ENCODE measurements at places on chromosomes 4 and X.

- DNase-seq: no peak
These were observed 31.0 kb downstream of the XK start for GRCh38 chrX:37716602-37717001.

- no peak for DNase-seq
These were observed 318.0 kb upstream of the TAPT1 start for GRCh38 chr4:16544251-16544721.

- peak; percentile 51 for DNase-seq
These were observed 38.0 kb upstream of the COX7B2 start for GRCh38 chr4:46946919-46947536.

DNA sequence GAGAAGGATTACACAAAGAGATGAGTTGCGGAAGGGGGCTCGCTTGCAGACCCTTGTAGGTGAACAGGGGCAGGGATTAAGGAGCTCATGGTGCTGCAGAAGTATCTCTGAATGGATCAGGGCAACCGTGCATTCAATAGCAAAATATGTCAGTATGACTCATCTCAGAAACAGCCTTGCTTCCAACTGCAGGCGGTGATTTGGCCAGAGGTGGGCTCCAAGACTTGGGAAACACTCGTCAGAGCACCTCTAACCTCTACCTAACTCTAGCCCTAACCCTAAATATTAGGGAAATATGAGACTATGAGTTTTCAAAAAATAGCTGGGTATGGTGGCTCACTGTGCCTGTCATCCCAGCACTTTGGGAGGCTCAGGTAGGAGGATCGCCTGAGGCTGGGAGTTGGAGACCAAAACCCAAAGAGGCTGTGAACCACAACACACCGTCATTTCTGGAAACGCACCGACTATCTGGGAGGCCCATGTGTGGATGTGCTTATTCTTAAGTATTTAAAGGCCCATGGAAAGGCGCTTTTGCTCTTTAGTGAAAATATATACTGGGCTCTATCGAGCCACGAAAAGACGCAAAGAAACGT, 102.6 kb downstream of the DHRSX start:
- DNase-seq: no peak

DNA sequence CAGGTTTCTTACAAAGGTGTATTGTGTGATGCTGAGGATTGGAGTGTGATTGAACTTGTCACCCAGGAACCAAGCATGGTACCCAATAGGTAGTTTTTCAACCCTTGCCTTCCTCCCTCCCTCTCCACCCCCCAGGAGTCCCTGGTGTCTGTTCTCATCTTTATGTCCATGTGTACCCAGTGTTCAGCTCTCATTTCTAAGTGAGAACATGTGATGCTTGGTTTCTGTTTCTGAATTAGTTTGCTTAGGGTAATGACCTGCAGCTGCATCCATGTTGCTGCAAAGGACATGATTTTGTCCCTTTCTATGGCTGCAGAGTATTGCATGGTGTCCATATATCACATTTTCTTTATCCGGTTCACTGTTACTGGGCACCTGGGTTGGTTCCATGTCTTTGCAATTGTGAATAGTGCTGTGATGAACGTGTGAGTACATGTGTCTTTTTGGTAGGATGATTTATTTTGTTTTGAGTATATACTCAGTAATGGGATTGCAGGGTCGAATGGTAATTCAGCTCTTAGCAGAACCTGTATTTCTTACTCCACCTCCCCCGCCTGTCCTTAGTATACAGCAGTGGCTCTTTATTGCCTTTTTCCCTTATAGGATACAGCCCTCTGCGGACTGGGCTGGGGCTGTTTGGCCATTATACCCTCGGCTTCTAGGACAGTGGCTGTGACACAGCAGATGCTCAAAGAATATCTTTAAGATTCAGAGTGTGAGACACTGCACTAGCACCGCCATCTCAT, 145.4 kb downstream of the PTTG2 start:
- no peak for DNase-seq

DNA sequence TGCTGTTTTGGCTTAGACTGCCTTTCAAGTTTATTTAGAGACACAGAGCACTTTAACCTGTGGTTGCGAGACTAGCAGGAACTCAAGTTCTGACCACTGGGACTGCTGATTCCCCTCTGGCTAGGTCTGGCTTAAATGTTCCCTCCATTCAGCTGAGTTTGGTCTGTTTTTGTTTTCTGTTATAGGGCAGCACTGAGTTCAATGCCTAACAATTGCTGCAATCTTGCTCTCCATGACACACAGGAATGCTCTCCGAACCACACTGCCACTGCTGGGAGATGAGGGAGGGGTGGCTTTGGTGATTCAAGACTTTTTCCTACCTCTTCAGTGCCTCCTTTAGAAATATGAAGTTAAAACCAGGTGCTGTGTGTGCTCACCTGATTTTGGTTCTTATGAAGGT, 106.3 kb upstream of the EOLA2 start:
- no peak for DNase-seq

DNA sequence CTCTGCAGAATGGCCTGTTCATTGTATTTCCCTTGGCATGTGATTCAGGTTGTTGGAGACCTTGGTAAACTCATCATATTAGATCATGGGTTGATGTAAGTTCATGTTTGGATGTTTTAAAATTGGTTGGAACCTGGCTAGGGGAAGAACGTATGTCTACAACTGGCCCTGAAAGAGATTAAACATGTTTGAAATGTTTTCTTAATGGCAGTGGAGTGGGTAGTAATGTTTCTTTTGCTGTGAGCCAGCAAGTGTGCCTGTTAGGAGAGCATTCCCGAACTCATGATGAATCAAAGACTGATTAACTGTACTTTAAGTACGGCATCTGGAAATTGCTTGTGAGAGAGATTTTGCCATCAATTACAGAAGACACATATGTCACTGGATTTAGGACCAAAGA, 44.5 kb upstream of the SLC4A4 start:
- no peak for DNase-seq

DNA sequence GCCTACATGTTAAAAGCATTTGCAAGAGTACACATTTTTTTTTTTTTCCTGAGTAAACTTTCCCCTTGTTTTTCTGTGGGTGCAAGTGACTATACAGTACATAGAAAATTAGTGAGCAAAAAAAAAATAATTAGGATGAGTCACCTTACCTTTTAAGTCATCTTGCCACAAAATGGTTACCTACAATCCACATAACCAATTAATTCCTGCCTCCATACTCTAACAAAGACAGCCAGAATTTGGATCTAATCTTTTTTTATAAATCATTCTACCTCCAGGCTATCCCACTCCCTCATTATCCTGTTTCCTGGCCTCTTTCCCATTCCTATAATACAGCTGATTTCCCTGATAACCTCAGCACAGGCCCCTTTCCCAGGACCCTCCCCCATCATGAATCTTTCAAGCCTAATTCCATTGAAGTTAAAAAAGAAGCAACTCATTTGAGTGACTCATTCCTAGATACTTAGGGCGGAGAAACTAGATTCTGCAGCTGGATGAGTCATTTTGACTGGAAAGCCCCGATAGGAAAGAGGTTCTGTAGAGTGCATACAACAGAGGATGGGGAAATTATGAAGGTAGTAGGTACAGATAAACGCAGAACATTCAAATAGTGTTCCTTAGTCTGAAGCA, 128.2 kb downstream of the C4orf51 start:
- DNase-seq: peak; percentile 92
